MV-4-11 (cell line): ENCODE measurements at places on chromosomes 4 and X.
A peak's percentile ranks its signal among the peaks of the same experiment; 100 is the strongest.

DNA sequence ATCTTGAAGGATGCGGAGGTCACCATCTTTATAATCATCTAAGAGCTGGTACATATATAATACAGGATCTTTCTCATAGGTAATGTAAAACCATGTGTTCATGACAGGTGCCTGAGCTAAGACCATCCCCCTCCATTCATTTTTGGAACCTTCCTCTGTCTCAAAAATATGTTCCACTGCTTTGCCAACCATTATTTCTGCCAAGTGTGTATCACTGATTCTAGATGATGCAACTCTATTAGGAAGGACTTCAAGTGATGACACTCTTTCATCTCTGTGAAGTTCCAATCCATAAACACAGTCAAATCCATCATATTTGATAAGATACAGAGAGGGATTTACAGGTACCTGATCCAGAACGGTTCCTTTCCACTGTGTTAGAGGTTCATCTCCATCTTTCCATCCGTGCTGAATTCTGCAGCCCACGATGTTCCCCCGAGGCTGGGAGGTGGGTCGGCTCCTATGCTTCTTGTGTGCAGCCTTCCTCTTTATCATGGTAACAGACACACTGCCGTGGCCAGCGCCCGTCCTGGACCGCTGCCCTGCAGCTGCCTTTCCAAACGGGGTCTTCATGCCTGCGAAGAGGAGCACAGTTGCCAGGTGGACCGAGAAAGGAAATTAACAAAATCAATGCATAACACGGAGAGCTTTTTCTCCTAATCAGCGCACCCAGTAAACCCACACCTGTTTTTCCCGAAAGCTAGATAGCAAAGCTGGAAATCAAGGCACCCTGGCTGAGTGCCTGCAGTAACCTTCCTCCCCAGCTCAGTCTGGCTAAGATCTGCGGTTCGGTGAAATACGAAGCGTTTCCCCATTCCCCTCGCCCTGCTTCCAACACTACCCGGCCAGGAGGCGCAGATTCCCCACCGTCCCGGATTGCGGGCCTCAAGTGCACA lies 718 bp downstream of the SPIN3 start:
- DNase-seq: no peak

GRCh38 chr4:105937759-105938158 lies 42.5 kb downstream of the NPNT start:
- no peak for DNase-seq

DNA sequence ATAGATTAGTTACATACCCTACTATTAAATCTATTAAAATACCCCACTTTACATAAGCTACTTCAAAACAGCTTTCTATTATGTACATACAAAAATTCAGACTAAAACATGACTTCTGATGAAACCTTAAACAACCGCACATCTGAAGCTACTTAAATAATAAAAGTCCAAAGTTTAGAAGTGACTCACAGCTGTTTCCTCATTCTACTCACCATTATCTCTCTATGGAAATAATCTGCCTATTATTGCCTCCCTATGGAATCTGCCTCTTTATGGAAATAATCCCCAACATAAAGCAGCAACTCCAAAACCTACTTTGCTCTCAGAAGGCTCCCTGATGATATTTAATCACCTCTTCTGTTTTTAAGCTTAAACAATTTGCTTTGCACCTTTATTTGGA lies 15.7 kb upstream of the BANK1 start:
- no peak for DNase-seq

- DNase-seq: peak; percentile 94
Measured at GRCh38 chrX:32448320-32448719, 763.0 kb downstream of the DMD start.

- DNase-seq: no peak
Measured at GRCh38 chr4:109648997-109649575, 54.2 kb downstream of the CASP6 start.

DNA sequence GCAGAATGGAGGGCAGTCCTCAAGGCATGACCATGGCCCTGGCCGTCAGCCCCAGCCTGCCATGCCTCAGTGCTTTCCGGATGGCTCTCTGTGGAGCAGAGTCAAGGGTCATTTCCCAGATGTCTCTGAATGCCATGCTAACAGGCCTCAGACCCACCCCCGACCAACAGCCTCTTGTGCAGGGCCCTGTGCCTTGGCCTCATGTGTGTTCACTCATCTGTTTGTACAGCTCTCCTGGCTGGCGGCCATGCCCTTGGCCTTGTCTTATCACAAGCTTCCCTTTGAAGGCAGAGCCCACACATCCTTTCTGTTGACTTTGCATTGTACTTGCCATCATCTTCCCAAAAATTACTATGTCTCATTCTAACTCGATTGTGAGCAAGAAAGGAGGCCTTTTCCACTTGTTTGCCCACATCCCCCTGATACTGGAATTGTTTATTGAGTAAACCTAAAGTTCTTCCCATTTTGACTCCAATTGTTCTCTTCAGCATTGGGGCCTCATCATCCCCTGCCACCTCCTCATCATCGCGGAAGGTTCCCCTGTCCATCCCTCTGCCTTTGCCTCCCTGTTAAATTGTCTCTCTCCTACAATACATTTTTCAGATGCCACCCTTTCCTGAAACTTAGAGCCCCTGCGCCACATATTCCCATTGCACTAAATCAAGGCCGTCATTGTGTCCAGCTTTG lies 6.3 kb downstream of the CA5B start:
- no peak for DNase-seq

DNA sequence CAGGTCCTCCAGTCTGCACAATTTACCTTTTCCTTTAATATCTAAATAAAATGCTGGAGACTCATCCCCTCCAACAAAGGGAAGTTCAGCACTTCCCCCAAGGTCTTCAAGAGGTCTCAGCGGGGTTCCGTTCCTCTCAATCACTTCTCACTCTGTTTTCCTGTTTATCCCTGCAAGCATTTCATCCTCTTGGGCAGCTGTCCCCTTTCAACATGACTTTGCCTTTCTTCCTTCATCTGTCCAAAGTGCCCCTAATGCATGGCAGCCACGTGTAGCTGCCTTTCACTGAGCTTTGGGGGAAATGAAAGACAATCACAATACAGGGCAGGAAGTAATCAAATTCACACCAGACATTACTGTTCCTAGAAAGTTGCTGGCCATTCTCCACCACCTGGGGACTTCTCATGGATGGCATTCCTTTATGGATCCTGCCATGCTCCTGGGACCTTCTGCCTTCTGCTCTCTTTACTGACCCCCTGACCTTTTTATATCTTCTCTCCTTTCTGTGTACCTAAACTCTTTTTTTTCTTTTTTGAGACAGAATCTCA lies 79.7 kb upstream of the USP9X start:
- peak; percentile 29 for DNase-seq

DNA sequence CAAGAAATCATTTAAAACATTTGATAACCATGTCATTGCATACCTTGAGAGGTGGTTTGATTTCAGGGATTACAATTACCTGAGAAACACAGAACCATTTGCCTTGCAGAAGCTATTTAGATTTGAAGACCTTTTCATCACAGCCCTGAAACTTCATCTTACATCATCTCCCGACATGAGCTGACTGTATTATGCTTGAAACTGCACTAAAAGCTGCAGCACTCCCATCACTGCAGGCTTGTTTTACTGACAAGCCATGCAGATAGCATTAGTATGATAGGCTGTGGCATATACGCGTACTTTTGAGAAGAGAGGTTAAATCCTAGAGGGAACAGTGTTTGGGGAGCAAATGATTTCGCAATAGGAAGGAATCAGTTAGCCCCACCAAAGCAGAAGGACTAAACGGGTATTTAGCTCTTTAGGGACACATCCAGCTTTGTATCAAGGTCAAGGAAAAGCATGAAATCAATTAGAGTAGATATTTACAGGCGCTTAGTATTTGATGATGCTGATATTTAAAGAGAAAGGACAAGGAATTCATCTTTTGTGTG lies 133.2 kb upstream of the DIAPH2 start:
- no peak for DNase-seq

GRCh38 chr4:149296503-149296902 lies 519.1 kb downstream of the IQCM start:
- DNase-seq: no peak

DNA sequence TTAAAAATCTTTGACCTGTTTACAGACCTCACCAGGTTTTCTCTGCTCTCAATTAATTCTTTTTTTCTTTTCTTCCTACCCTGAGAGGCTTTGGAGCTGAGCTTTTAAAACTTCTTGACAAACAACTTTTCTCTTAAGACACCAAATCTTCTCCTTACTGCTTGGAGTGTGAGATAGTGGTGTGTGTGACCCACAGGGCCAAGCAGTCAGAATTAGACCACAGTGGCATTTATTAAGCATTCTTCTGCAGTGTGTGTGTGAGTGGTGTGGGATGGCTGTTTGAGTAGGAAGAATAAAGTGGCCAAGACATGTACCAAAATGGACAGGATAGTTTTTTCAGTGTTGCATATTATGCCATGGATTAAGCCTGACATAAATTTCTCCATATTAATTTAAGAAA lies 665.1 kb downstream of the RAPGEF2 start:
- DNase-seq: no peak

GRCh38 chr4:107312366-107312765 lies 276.3 kb upstream of the DKK2 start:
- no peak for DNase-seq

DNA sequence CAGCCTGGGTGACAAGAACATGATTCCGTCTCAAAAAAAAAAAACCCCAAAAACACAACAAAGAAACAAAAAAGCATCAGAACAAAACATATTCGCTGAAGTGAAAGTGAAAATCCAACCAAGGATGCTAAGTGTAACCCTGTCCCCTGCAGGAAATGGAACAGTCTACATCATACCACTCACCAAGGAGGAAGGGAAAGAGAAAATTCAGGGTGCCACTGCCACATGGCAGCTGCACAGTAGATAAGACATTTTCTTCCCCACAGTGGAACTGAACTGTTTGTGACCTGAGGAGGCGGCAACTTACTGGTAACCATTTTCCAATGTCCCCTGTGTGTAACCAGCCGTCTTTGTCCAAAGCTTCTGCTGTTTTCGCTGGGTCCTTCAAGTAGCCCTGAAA lies 28.2 kb upstream of the CENPU start:
- peak; percentile 83 for DNase-seq

DNA sequence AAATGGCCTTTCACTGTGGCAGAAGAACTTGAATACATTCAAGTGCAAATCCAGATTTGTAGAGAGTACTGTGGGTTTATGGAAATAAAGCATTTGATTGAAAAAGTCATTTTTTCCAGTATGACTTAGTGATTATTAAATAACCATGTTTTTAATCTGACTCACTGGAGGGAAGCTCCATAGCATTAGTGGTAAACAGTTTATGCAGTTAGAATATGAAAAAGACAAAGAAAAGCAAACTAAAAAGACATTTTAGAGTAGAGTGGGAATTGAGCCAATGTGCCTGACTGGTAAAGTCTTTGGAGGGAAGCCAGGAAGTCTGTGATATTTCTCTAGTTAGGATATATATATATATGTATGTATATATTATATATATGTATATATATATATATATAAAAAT lies 53.4 kb downstream of the FAT4 start:
- no peak for DNase-seq

DNA sequence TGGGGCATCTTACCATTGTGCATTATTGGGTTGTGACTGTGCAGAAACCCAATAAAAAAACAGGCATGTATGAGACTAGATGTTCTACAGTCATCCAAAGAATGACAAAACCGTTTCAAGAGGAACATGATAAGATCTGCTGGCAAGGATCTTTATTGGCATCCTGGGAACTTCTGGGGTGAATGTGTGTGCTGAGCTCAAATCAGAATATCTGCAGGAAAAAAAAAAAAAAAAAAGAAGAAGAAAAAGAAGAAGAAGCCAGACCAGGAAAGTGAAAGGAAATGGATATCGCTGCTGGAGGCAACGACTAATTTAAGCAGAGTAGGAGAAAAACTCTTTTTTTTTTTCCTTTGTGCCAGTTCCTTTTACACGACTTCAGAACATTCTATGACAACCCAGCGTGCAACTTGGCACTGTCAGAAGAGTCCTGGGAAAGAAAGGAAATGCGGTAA lies 484.2 kb upstream of the BOD1L1 start:
- DNase-seq: peak; percentile 27

DNA sequence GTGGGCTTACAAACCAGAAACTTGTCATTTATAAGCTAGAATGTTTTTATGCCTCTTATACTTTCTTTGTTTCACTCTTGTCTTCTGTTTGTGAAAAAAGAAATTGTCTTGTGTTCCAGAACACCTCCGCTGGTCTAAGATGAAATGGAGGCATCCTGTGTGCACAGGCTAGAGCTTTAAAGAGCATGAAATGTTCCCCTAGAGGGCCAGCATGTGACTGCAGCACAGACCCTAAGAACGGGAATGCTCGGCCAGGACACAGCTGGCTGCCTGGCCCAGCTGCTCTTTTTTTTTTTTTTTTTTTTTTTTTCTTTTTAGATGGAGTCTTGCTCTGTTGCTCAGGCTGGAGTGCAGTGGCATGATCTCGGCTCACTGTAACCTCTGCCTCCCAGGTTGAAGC lies 33.6 kb downstream of the SETD7 start:
- peak; percentile 47 for DNase-seq
